ENCODE measurements at places on chromosomes 12 and 14.

DNA sequence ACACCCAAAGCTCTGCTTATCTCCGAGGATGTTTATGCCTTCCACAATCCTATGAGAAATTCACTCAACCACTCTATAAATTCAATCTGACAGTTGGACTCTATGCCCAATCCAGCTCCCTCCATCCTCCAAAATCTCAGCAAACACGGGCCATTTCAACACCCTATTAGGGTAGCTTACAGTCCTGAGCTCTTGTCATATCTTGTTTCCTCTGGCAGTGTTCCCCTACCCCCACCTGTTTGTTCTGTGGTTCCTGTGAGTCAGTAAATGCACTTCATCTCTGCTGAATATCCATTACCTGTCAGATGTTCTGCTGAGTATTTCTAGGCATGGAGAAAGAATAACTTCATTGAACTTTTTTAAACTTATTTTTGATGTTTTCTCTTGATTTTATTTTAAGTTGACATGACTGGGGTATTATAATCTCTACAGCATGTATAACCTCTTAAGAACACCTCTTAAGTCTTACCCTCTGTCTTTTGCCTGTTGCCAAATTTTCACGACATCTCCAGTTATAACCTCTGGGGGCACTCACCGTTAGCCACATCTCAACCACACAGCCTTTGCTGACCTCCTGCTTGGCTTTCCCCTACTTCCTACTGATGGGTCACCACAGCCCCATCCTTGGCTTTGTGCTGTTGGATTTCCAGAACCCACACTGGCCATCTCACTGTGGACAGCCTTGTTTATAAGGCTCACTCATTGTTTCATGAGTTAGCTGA lies 317.0 kb upstream of the TMPO start:
- DNase-seq: no peak

GRCh38 chr14:55620277-55620676 lies 40.3 kb downstream of the KTN1 start:
- DNase-seq: no peak

DNA sequence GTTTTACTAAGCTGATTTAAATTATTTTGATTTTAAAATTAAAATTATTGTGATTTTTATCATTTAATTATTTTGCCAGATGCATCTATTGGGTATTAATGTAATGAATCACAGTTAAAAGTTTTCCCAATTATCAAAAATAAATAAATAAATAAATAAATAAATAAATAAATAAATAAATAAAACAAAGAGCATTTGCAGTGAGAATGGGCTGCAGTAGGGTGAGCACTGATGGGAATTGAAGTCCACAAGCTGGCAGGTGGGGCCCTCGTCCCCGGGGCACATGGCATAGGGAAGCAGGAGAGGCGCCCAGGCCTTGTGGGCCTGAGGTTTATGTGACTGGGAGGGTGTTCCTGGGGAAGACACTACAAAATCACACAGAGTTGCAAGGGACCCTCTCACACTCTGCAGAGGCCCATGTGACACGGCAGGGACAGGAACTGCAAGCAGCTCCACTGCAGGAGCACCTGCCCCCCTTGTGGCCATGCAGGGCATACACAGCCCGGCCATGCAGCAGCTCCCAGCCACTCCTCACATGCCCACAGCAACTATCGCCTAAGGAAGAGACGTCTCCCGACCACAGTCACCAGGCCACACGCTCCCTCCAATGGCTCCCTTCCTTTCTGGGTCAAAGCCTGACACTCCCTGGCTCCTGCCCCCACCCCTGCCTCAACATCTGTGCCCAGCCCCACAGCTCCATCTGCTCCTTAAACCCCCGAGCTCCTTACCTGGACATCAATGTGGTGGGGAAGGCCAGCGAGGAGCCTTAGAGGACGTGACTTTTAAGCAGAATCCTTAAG lies 256.3 kb upstream of the SFSWAP start:
- DNase-seq: no peak

GRCh38 chr14:91998667-91999570 lies 40.9 kb downstream of the TRIP11 start:
- DNase-seq: no peak

GRCh38 chr14:92551044-92551841 lies 37.7 kb downstream of the RIN3 start:
- no peak for DNase-seq

DNA sequence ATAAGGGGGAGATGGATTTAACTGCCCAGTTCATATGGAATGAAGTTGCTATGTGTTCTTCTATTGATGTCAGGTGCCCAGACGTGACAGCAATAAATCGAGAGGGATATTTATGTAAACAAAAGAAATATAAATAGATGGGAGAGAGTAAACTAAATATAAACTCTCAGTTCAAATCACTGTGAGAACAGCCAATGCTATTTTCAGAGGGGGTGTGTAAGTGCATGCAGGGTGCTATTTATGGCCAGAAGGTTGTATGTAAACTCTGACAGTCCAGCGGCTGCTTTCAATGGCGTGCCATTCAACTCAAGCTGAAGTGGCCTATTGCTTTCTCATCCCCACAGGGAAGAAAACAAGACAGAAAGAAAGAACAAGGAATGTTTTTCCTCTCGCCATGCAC lies 127.2 kb downstream of the KCNA5 start:
- DNase-seq: no peak

Data from left hindlimb (tissue), 1 donor.